ENCODE measurements at places on chromosomes 6 and 20. TPM values are rescaled to one million over a fixed set of nuclear protein-coding genes. Genes with fewer than 3 reads are reported as not detected.

The BTN1A1 gene
- not detected for total RNA-seq

GRCh38 chr6:113392551-113393055, 464.5 kb upstream of the MARCKS start:
- no peak for DNase-seq

GRCh38 chr20:10523443-10523842, 88.3 kb downstream of the SLX4IP start:
- DNase-seq: no peak

DNA sequence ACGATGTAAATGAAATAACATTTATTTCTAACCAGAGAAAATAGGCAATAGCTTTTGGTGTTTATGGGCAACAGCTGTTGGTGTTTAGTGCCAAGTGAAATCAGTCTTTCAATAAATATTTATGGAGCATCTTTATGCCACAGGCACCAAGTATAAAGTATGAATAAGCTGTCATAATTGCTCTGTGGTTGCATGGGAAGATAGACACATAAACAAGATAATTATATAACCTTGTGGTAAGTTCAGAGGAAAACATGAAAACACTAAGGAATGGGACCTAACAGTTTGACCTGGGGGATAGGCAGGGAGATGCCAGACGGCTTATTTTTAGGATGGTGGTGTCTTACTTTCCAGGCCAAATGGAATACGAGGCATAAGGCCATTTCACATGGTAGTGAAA, 110.9 kb downstream of the GFRAL start:
- no peak for DNase-seq

DNA sequence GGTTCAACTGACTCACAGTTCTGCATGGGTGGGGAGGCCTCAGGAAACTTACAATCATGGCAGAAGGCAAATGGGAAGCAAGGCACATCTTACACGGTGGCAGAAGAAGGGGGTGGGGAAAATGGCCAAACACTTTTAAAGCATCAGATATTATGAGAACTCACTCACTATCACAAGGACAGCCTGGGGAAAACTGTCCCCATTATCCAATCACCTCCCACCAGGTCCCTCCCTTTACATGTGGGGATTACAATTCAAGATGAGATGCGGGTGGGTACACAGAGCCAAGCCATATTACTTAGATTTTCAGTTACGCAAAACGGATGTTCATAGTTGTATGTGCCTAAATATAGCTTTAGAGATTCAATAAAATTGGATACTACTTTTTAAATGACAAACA, 25.6 kb downstream of the CYP39A1 start:
- DNase-seq: no peak

DNA sequence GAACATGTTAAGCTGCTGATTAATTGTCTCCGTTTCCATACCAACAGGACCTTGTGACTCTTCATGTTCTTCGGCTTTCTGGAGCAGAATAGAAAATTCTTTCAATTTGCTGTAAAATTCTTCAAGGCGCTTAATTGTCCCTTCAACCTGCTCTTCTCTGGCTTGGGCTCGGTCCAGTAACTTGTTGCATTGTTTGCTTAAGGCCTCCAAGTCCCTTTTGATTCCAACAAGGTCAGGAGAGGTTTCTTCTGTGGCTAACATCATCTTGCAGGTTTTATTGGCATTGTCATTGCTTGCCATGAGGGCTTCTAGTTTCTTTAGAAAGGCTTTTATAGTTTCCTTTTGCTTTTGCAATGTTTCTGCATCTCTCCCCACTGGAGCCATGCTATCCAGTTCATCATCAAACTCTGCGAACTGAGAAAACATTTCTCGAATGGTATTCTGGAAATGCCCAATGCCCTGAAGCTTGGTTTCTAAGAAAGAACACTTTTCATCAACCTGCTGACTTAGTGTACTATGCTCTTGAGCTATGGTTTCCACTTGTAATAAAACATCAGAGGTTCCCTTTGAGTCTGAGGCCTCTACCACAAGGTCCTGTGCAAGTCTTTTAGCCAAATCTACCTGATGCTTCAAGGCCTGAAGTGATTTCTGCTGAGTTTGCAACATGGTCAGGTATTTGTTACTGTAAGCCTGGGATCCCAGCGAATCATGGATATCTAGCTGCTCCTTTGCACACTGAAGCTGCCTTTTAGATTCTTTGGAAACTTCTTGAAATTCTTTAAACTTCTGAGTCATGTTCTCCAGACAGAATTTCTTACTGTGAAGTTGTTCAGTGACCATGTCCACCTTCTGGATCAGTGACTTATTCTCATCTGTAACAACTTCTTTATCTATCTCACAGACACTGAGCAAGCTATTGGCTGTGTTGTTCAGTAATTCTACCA, 90.2 kb downstream of the DST start:
- DNase-seq: no peak

The SYTL3 gene
- total RNA-seq: 7.7 TPM

The SAPCD1 gene
- total RNA-seq: 2.5 TPM

The SLA2 gene
- total RNA-seq: not detected

GRCh38 chr20:39268981-39269461, 306.9 kb downstream of the DHX35 start:
- peak; percentile 39 for DNase-seq

The POM121L2 gene
- not detected for total RNA-seq

DNA sequence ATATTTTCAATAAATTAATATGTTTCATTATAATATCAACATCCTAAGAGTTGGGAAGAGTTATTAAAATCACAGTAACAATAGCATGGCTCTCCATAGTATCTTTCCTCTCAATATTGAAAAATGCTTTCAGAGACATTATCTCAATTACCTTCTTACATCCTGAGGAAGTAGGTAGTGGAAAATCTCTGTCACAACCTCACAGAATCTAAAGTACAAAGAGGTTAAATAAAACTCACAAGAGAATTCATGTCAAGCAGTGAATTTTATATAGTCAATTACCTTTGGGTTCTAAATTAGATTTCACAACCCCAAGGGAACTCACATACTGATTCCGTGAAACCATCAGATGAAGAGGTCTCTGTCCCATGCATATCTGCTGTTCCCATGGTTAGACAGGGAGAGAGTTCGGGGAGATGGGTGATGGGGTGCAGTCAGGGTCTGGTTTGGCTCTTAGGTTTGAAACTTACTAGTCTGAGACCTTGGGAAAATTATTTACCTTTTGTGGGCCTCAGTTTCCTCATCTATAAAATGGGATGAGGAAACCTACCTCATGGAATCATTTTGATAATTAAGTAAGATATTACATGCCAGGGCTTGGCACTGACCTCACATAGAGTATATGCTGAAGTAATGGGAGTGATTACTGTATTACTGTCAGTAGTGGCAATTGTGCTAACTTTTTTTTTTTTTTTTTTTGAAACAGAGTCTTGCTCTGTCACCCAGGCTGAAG, 74.0 kb upstream of the SNX9 start:
- no peak for DNase-seq

The FAM184A gene
- total RNA-seq: 0.13 TPM

DNA sequence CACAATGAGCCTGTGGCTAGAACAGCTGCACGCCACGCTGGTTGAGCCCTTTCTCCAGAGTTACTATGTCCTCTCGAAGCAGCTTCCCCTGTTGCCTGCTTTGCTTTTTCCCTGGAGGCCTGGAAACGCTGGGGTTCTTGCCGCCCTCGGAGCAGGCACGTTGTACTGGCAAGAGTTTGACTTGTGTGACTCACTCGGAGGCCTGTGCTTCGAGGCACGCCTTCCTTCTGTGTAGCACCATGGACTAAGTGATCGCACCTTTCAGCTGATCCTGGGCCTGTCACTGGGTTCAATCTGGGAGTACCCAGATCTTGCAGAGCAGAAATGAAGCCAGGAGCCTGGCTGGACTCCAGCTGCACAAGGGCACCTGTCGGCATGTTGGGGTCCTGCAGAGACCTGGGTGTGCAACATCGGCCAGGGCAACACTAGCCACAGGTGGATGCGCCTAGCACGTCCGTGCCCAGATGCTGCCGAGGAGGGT, 5.2 kb downstream of the INSM1 start:
- peak; percentile 41 for DNase-seq

The HTR1E gene
- total RNA-seq: not detected
